ENCODE measurements at places on chromosomes 2 and 18. TPM values are rescaled to one million over a fixed set of nuclear protein-coding genes. Genes with fewer than 3 reads are reported as not detected.

TRIM43 gene
- not detected for total RNA-seq

DNA sequence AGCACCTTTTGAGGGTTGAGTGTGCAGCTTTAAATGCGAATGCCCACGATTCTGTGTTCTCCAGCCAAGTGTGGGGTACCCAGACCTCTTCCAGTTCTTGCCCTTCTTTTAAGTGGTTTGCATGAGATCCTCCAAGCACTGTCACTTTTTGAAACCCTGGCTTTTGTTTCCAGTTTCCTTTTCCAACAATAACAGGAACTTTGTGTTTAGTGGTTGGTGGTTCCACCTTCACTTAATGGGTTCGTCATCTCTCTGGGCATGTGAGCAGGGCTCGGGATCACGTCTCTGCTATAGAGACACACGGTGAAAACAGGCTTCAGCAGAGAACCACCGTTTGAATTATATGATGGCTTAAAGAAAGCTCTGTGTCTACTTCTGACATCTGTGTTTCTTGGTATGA lies 197.6 kb downstream of the LDLRAD4 start:
- peaks cover 1% of the 10 kb centered on the region for H3K4me1 ChIP-seq
- H3K4me3 ChIP-seq, result no peak overlapping the region
- H3K36me3 ChIP-seq, result no peaks in the 10 kb centered on the region

- peaks cover 3% of the 10 kb centered on the region for H3K4me1 ChIP-seq
- no peak overlapping the region for H3K27ac ChIP-seq
- peaks cover 26% of the 10 kb centered on the region for H3K27me3 ChIP-seq
- no peak overlapping the region for H3K4me3 ChIP-seq
Observed at GRCh38 chr2:109726379-109727270, 67.5 kb upstream of the RGPD5 start.

- no peak overlapping the region for H3K4me3 ChIP-seq
- H3K27ac ChIP-seq, result no peak overlapping the region
- H3K27me3 ChIP-seq, result no peaks in the 10 kb centered on the region
- no peaks in the 10 kb centered on the region for H3K36me3 ChIP-seq
- H3K4me1 ChIP-seq, result no peaks in the 10 kb centered on the region
- DNase-seq, result no peak
Observed at GRCh38 chr2:66389651-66390131, 45.2 kb upstream of the MEIS1 start.

GNAL gene
- 1.3 TPM for total RNA-seq

CETN1 gene
- total RNA-seq, result not detected

GRCh38 chr18:31373641-31374040 lies 2.9 kb upstream of the DSG4 start:
- no peaks in the 10 kb centered on the region for H3K36me3 ChIP-seq
- no peak for DNase-seq
- H3K4me1 ChIP-seq, result no peaks in the 10 kb centered on the region
- H3K27me3 ChIP-seq, result peaks cover 54% of the 10 kb centered on the region

GRCh38 chr2:54536720-54537119 lies 80.6 kb downstream of the SPTBN1 start:
- H3K27me3 ChIP-seq, result no peaks in the 10 kb centered on the region
- peaks cover 26% of the 10 kb centered on the region for H3K36me3 ChIP-seq
- H3K4me3 ChIP-seq, result no peak overlapping the region
- H3K4me1 ChIP-seq, result peaks cover 13% of the 10 kb centered on the region
- no peak overlapping the region for H3K27ac ChIP-seq

CCDC74B gene
- 1.7 TPM for total RNA-seq

DNA sequence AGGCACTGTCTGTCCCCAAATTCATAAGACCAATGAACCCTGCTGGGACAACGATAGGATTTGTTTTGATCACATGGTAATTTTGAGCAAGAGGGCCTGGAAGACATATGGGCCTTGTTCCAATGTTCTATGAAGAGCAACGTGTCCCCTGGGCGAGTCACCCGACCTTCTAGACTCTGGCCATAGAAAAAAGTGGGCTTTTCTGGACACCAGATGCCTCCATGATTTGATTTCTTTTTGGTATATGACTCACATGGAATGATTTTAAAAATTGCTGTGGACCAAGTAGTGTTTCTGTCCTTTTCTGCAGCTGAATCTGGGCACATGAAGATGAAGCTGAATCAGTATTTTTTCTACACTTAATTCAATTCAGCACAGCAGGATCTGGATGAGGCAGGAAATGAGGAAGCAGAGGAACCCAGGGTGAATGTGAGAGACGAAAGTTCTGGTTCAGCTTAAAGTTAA lies 104.9 kb downstream of the CDC42EP3 start:
- peaks cover 65% of the 10 kb centered on the region for H3K4me1 ChIP-seq
- peak overlapping the region; percentile 87 for H3K27ac ChIP-seq
- no peak for DNase-seq

DNA sequence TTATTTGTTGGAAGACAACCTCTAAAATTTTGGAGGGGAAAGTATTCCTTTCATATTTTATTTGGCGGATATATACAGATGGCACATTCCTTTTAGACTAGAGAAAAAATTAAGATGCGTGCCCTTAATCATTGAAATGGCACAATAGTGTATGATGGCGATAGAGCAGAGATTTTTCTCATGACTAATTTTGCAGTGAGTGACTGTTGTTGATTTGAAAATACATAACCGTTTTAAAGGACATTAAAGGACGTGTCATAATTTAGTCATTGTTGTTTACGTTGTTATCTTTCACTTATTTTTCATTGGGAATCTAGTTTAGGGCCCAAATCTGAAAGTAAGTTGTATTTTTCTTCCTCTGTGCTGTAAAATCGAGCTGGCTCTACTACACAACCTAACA lies 61.7 kb downstream of the CERS6 start:
- no peak overlapping the region for H3K4me3 ChIP-seq
- peak overlapping the region; percentile 75 for H3K27ac ChIP-seq
- no peaks in the 10 kb centered on the region for H3K27me3 ChIP-seq
- no peak for DNase-seq
- peaks cover 73% of the 10 kb centered on the region for H3K4me1 ChIP-seq

PSMA8 gene
- not detected for total RNA-seq

GRCh38 chr2:156332534-156333273 lies at the start of gene NR4A2:
Gene NR4A2 (minus strand): TSS chr2:156332721. CDS start chr2:156330186, 2,535 bp downstream.
- H3K36me3 ChIP-seq, result no peaks in the 10 kb centered on the region
- peaks cover 26% of the 10 kb centered on the region for H3K4me1 ChIP-seq
- H3K27ac ChIP-seq, result peak within 1 kb of the TSS; percentile 98
- peak; percentile 89 for DNase-seq
- peak within 1 kb of the TSS; percentile 88 for H3K4me3 ChIP-seq
- peaks cover 26% of the 10 kb centered on the region for H3K27me3 ChIP-seq

GRCh38 chr18:67243799-67244587 lies 272.5 kb downstream of the DSEL start:
- no peak for DNase-seq
- no peaks in the 10 kb centered on the region for H3K27me3 ChIP-seq

- peaks cover 28% of the 10 kb centered on the region for H3K4me1 ChIP-seq
- peak overlapping the region; percentile 22 for H3K4me3 ChIP-seq
- peak; percentile 87 for DNase-seq
- peaks cover 5% of the 10 kb centered on the region for H3K36me3 ChIP-seq
- no peaks in the 10 kb centered on the region for H3K27me3 ChIP-seq
Observed at GRCh38 chr18:61569176-61569892, 236.1 kb downstream of the CDH20 start.

FAM110C gene
- total RNA-seq, result not detected

- H3K36me3 ChIP-seq, result no peaks in the 10 kb centered on the region
- no peak overlapping the region for H3K4me3 ChIP-seq
- no peaks in the 10 kb centered on the region for H3K4me1 ChIP-seq
- no peak overlapping the region for H3K27ac ChIP-seq
Observed at GRCh38 chr2:137797641-137798040, 166.6 kb upstream of the HNMT start.

GRCh38 chr2:215717501-215718381 lies 281.9 kb upstream of the FN1 start:
- peaks cover 35% of the 10 kb centered on the region for H3K4me1 ChIP-seq
- peaks cover 4% of the 10 kb centered on the region for H3K36me3 ChIP-seq
- no peak for DNase-seq
- peak overlapping the region; percentile 45 for H3K4me3 ChIP-seq

- H3K36me3 ChIP-seq, result peaks cover 25% of the 10 kb centered on the region
- H3K27me3 ChIP-seq, result no peaks in the 10 kb centered on the region
- H3K4me1 ChIP-seq, result peaks cover 50% of the 10 kb centered on the region
- H3K4me3 ChIP-seq, result peak overlapping the region; percentile 99
- no peak for DNase-seq
- peak overlapping the region; percentile 100 for H3K27ac ChIP-seq
Observed at GRCh38 chr2:149586898-149587219, 716 bp downstream of the MMADHC start.

GRCh38 chr2:41414486-41415230 lies 633.2 kb upstream of the PKDCC start:
- H3K4me3 ChIP-seq, result no peak overlapping the region
- peaks cover 24% of the 10 kb centered on the region for H3K27me3 ChIP-seq
- no peak overlapping the region for H3K27ac ChIP-seq
- no peaks in the 10 kb centered on the region for H3K4me1 ChIP-seq
- no peak for DNase-seq

DNA sequence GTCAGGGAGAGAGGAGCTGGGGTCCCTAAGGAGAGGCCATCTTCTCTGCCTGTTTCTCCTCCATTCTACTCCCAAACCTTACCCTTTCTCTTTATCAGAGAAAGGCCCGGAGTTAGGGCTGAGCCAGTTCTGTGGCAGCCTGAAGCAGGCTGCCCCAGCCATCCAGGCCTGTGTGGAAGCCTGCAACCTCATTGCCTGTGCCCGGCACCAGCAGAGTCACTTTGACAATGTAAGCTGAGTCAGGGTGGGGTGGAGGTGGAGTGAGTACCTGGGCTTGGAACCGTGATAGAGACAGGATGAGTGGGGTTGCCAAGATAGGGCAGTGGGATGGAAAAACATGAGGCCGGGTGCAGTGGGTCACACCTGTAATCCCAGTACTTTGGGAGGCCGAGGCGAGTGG lies 5.2 kb downstream of the CHRNG start:
- H3K4me1 ChIP-seq, result peaks cover 4% of the 10 kb centered on the region
- H3K27me3 ChIP-seq, result no peaks in the 10 kb centered on the region
- H3K36me3 ChIP-seq, result peaks cover 18% of the 10 kb centered on the region
- DNase-seq, result no peak
- no peak overlapping the region for H3K27ac ChIP-seq

CCT4 gene
- 130 TPM for total RNA-seq

TMEM247 gene
- not detected for total RNA-seq

- no peak overlapping the region for H3K27ac ChIP-seq
- H3K36me3 ChIP-seq, result peaks cover 14% of the 10 kb centered on the region
- H3K4me3 ChIP-seq, result no peak overlapping the region
- peaks cover 16% of the 10 kb centered on the region for H3K4me1 ChIP-seq
- no peak for DNase-seq
Observed at GRCh38 chr2:151765760-151766410, 31.6 kb upstream of the NEB start.

INHA gene
- total RNA-seq, result 1.4 TPM

IMP4 gene
- total RNA-seq, result 48.5 TPM

- H3K4me3 ChIP-seq, result no peak overlapping the region
- no peaks in the 10 kb centered on the region for H3K4me1 ChIP-seq
- no peak for DNase-seq
- H3K27ac ChIP-seq, result no peak overlapping the region
Observed at GRCh38 chr18:34550156-34550555, 159.9 kb upstream of the DTNA start.

GRCh38 chr18:61443081-61443725 lies 110.0 kb downstream of the CDH20 start:
- peaks cover 3% of the 10 kb centered on the region for H3K4me1 ChIP-seq
- H3K36me3 ChIP-seq, result no peaks in the 10 kb centered on the region
- H3K27ac ChIP-seq, result no peak overlapping the region
- peaks cover 36% of the 10 kb centered on the region for H3K27me3 ChIP-seq
- no peak for DNase-seq
- no peak overlapping the region for H3K4me3 ChIP-seq

EVA1A gene
- 30.7 TPM for total RNA-seq

DNA sequence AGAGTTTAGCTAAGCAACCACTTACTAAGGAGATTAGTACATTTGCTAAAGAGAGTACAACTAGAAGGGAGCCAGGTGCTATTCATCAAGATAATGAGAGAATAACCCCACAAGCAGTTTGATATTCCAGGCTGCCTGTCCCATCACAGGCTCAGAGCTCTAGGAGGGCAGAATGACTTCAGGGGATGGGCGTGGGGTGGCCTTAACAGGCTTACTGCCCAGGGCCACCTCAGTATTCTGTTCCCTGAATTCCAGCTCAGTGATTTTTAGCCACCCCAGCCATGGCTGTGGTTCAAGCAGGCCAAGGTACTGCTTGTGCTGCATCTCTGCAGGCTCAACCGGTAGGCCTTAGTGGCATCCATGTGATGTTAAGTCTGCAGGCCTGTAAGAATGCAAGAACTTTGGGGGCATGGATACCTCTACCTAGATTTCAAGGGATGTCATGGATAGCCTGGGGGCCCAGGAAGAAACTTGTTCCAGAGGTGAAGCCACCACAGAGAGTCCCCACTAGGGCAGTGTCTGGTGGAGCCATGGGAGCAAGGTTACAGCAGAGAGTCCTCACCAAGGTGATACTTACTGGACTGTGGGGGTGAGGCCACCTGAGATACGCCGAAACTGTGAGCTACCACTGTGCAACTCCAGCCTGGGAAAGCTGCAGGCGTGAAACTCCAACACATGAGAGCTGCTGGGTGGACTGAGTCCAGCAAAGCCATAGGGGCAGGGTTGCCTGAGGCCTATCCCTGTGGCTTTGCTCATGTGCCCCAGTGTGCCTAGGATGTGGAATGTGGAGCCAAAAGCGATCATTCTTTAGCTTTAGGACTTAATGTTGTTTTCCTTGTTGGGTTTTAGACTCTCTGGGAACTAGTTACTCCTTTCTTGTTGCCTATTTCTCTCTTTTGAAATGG lies 107.7 kb downstream of the EHBP1 start:
- no peaks in the 10 kb centered on the region for H3K27me3 ChIP-seq
- peaks cover 24% of the 10 kb centered on the region for H3K4me1 ChIP-seq
- no peak for DNase-seq
- peaks cover 5% of the 10 kb centered on the region for H3K36me3 ChIP-seq
- no peak overlapping the region for H3K4me3 ChIP-seq
